ENCODE measurements at places on chromosomes 16 and 17. TPM values are rescaled to one million over a fixed set of nuclear protein-coding genes. Genes with fewer than 3 reads are reported as not detected.
A peak's percentile ranks its signal among the peaks of the same experiment; 100 is the strongest.

Gene PNMT
- 2.4 TPM for total RNA-seq

GRCh38 chr16:71520550-71520949, 5.7 kb upstream of the CHST4 start:
- DNase-seq = no peak

DNA sequence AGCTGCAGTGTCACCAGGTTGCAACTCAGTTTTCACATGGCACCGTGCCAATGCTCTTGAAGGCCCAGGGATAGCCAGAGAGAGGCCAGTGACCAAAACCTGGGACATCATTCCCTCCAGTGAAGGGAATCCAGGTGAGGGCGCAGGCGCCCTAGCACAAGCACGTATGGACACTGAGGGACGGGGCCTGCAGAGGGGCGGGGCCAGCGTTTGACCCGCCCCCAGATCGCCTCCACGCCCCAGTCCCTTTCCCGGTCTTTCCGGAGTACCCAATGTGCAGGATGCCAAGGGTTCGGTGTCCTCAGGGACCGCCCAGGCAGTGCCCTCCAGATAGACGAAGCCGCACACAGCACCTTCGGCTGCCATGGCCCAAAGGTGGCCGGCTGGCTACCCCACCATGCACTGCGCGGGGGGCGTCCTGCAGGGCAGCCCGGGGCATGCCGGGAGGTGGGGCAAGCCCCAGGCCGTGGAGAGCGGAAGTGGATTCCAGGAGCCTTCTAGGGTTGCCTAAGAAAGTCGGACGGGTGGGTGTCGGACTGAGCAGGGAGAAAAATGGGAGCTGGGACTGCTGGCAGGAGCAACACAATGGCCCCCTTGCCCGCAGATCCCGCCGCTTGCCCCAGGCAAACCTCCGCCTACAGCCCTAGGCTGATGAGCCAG, 4.6 kb downstream of the SLC12A4 start:
- peak; percentile 54 for DNase-seq

DNA sequence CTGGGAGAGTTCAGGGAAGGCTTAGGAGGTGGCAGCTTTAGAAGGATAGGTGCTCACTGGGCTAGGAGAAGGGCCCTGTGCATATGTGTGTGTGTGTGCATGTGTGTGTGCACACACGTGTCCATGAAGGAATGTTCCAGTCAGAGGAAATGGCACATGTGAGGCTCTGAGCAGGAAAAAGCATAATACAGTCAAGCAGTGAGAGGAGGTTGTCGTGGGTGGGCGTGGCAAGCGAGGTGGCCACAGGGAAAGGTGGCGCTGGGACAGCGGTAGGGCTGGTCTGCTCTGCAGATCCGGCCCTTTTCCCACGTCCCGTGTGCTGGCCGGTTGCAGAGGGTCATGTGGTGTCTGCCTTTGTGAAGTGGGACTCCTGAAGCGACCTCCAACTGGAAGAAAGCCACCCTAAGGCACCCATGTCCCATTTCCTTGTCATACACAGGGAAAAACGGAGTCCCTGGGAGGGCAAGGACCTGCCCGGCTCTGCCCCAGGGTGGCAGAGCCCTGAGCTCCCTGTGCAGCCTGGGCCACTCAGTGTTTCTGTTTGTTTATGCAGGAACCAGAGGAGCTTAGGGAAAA, 40.1 kb downstream of the NT5M start:
- DNase-seq = no peak

DNA sequence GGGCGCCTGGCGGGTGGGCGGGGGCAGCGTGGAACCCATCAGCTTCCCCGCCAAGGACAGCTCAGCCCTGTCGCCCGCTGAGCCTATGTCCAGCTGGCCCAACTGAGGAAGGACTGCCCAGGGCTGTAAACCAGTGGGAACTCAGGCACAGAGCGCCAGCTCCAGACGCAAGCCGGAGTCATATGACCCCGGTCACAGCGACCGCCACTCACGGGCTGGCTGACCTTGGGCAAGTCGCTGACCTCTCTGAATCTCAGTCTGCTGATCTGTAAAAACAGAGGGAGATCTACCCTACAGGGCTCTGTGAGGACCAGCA, 170.0 kb downstream of the C16orf78 start:
- DNase-seq = no peak
